Natural killer cell (primary cell): ENCODE measurements at places on chromosomes 6 and 20. TPM values are rescaled to one million over a fixed set of nuclear protein-coding genes. Genes with fewer than 3 reads are reported as not detected.

MAN1A1 gene
- total RNA-seq, result 54.6 TPM

DNA sequence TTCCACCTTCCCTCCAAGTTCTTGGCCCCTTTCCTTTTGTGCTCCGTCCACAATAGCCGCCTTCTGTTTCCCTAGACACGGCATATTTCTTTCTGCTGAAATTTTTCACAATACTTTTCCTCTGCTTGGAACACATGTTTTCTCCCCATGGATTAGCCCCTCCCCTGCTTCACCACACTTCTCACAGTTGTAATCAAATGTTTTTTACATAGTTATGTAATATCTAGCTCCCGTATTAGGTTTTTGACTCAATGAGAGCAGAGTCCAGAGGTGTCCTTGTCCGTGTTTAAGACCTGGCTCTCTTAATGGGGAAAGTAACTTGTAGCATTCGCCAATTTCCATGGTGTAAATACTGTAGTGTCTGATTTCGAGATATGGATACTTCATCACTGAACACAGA lies 34.7 kb downstream of the PLCB1 start:
- no peak for DNase-seq

CNKSR3 gene
- total RNA-seq, result not detected

BCAS4 gene
- 13.5 TPM for total RNA-seq

ZBTB12 gene
- 0.63 TPM for total RNA-seq

C20orf144 gene
- total RNA-seq, result 0.25 TPM

HLA-DRB5 gene
- 48.5 TPM for total RNA-seq

HLA-G gene
- total RNA-seq, result 1.6 TPM

DNA sequence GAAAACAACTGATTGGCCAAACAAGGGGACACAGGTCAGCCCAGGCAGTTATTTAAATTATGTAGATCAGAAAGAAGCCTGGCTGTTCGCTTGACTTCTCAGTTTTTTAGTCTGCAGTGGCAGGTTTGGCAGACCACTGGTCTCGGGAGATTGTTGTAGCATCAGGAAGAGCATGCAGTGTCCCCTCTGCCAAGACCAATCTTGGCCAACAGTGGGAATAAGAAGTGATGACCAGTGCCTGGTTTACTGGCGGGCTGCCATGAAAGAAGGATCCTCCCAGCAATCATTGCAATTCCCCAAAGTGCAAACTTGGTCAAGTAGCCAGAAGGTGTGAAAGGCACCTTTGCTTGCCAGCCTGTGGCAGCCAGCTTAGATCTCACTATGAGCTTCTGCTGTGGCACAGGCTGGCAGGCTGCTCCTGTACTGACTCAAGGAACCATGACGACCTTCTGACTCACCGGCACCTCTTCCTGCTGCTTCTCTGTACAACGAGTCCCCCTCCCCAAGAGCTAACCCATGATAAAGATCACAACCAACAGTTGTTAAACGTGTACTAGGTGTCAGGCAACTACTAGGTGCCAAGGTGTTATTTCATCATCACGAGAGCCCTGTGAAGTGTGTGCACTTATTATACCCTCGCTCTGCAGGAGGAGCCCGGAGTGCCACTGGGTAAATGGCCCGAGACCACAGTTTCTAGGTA lies 76.8 kb upstream of the DUSP22 start:
- DNase-seq, result peak; percentile 23

DNA sequence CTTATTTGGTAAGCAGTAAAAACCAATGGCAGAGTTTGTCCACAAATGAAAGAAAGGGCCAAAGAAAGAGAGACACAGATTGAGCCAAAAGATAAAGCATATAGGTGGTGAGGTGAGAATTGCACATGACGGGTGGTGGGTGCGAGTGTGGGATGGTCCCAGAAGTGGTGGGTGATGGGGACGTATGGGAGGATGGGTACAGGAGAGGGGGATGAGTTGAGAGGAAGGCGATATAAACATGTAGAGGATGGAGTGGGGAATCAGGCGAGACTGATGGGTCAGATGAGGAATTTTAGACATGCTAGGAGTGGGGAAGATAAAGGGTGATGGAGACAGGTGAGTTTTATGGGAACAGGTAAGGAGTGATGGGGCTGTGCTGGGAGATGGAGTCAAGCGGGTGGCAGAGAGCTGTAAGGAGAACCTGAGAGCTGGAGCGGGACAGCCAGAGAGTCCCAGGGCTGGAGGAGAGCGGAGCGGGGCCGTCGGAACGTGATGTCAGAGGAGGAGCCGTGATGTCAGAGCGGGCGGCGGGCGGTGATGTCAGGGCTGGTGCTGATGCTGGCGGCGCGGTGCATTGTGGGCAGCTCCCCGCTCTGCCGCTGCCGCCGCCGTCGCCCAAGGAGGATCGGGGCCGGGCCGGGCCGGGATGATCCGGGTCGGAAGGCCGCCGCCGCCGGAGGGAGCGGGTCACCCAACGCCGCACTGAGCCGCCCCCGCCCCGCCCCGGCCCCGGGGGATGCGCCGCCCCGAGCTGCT lies at the start of gene TTBK1:
Gene TTBK1 (plus strand): TSS at position 574 of the 756 bp plus-strand sequence. CDS start 3,180 bp downstream, outside the sequence.
- DNase-seq, result no peak

GRCh38 chr6:163314791-163315470 lies 99.6 kb upstream of the QKI start:
- no peak for DNase-seq

DNA sequence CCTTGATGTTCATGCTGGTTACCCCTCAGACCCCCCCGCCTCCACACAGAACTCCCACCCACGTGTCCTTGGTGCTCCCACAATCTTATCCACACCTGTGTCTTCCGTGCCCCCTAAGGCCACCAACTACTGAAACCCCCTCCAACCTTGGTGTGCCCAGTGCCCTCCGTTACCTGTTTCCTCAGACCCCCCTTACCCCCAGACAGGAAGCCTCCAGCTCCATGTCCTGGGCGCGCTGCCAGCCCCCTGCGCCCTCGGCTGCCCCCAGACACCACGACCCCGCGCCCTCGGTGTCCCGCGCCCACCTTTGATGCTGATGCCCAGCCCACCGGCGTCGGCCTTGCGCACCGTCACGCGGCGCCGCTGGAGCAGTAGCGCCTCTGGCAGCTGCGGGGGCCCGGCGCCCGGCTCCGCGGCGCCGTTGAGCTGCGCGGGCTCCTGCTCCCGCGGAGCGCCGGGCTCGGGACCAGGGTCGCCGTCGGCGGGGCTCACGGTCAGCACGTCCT lies 504 bp downstream of the SNTA1 start:
- peak; percentile 14 for DNase-seq

DNA sequence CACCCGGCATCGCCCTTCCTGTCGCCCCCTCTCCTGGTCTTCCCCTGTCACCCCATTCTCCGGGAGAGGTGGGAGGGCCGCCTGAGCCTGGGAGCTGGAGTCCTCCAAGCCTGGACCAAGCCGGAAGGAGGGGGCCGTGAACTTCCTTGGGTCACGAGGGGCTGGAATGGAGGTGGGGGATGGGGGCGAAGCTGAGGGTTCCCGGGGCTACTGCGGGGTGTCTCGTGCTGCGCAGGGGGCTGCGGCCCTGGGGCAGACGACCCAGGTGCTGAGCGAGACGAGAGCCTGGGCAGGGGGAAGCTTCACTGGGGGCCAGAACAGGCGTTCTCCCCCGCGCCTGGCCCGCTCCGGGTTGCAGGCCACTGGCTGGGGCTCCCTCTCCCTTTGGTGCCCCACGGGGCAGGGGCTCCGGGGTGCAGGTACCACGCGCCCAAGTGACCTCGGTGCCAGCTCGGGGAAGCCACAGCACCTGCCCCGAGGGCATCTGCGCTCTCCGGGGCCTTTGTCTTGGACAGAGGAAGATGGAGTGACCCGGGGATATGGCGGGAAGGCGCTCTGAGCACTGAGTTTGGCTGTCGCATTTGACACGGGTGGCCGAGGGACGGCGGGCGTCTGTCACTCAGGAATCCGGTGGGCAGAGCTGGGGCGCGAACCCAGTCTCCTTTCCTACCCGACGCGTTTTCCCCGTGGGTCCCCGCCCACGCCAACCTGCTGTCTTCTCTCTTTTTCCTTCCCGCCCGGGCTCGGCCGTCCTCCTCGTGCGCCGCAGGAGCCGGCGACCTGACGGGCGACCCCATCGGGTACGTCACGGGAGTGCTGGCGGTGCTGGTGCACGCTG lies 1.2 kb downstream of the SLC35D3 start:
- no peak for DNase-seq

DNA sequence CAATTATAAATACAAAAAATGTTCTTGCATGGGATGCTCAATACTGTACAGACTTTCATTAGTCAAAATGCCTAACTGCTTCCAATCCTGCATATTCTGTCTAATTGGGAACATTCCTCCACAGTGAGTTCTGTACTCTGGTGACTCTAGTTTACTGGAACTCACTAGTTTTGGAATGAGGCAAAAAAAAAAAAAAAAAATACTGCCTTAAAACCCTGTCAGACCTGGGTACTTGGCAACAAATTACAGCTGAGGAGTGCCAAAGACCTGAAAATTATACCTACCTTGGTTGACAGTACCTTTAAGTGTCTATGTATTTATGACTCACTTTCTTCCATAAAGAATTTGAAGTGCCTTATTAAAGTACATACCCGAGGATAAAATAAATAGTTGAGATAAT lies 276.7 kb downstream of the FARS2 start:
- no peak for DNase-seq

SLC32A1 gene
- not detected for total RNA-seq

DNA sequence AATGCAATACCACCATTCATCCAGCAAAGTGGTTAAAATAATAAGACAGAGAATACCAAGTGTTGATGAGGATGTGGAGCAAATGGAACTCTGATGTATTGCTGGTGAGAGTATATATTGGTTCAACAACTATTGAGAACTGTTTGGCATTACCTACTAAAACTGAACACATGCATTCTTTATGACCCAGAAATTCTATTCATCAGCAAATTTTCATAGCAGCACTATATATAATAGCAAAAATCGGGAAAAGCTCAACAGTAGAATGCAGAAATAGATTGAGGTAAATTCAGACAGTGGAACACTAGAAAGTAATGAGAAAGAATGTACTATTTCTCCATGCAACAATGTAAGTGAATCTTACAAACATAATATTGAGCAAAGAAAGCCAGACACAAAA lies 62.2 kb upstream of the FOXP4 start:
- no peak for DNase-seq

GRCh38 chr6:155415953-155416352 lies 39.7 kb downstream of the NOX3 start:
- no peak for DNase-seq

SLC52A3 gene
- total RNA-seq, result not detected
